ENCODE measurements at places on chromosomes 2 and 18. TPM values are rescaled to one million over a fixed set of nuclear protein-coding genes. Genes with fewer than 3 reads are reported as not detected.

Gene SERPINB4
- total RNA-seq, result not detected

Gene LHCGR
- not detected for total RNA-seq

Gene UGT1A3
- 0.13 TPM for total RNA-seq

Gene CASP8
- 40.4 TPM for total RNA-seq

Gene HOXD13
- total RNA-seq, result 0.15 TPM

Gene PLGLB2
- total RNA-seq, result 0.16 TPM

Gene TRABD2A
- total RNA-seq, result 10.1 TPM

Gene SALL3
- total RNA-seq, result not detected

Gene GALR1
- not detected for total RNA-seq

Gene SIGLEC15
- not detected for total RNA-seq

Gene G6PC2
- total RNA-seq, result not detected
